ENCODE measurements at places on chromosomes 4 and X.
A peak's percentile ranks its signal among the peaks of the same experiment; 100 is the strongest.

- no peak for ATAC-seq
Measured at GRCh38 chr4:132669786-132670185, 479.3 kb upstream of the PCDH10 start.

GRCh38 chr4:120198411-120198810 lies 131.8 kb upstream of the MAD2L1 start:
- no peak for ATAC-seq

- no peak for ATAC-seq
Measured at GRCh38 chrX:1444561-1445500, 7.9 kb downstream of the ASMTL start.

GRCh38 chr4:76611616-76612207 lies 176.7 kb downstream of the SHROOM3 start:
- no peak for ATAC-seq

DNA sequence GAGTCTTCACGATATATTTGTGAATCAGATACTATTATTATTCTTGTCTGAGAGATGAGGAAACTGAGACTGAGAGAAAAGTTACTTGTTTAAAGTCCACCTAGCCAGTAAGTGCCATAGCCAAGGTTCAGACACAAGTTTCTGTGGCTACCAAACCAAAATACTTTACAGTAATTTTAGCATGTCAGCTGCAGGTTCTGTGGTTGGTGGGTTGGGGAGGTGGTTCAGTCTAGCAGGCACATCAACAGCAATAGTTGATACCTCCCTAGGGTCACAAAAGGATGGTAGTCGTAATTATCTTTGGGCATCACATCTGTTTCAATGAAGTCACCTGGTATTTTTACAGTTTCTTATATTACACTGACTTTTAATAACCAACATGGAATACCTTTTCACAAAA lies 35.6 kb upstream of the EDA2R start:
- no peak for ATAC-seq

DNA sequence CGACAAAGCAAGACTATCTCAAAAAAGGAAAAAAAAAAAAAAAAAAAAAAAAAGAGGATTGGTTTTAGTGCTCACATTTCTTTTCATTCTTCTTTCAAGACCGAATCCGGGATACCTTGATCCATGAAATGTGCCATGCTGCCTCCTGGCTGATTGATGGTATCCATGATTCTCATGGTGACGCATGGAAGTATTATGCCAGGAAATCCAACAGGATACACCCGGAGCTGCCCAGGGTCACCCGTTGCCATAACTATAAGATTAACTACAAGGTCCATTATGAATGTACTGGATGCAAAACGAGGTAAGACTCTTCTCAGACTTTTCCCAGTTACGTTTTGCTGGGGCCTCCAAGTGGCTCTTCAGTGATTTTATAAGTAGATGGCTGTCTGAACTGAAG lies 6.1 kb downstream of the CXCR3 start:
- ATAC-seq = no peak

DNA sequence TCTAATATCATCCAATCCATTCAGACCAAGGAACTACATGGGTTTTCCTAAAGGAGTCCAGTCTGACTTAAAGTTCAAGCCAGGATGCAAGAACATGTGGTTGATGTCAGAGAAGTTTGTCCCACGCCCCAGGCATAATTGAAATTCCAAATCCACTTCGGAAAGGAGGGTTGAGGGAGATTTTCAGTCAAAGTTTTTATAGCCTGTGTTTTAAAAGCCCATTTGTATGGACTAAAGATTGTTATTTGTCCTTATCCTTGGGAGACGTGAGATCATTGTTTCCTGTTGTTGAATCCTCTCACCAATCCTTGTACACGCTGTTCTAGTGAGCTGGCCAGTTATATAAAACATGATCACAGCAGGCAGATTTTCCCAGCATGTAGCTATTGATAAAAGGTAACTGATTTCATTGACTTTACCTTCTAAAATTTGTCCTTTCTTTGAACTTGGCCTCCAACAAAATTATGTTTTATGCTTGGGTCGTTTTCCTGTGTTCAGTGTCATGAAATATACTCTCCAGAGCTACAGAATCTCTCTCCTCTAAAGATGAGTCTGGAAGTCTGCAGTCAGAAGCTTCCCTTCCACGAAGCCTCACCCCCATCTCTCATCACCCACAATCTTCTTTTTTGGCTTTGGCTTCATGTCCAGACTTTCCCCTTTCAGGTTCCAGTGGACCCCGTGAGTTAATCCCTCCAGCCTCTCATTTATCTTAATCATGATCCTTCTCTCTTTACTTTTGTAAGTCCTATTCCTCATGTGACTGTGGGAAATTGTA lies 92.9 kb downstream of the ATP10D start:
- ATAC-seq = no peak

- no peak for ATAC-seq
Measured at GRCh38 chrX:39795605-39796004, 302.2 kb downstream of the BCOR start.

- ATAC-seq = no peak
Measured at GRCh38 chr4:81965454-81965853, 408.3 kb downstream of the HNRNPD start.

DNA sequence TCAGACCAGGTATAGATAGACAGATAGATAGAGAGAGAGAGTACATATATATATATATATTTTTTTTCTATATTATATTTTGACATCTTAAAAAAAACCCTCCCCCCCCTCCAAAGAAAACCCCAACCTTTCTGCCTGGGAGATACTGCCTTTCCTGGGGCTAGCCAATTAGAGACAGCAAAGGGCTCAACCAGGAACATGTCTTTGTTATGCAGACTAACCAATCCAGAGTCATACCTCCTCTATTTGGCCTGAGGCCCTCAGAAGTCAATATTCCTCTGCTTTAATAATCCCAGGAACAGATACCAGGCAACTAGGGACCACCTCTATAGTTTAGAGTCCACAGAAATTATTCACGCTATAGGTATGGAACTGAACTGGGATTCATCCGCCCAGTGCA lies 135.6 kb upstream of the MAD2L1 start:
- no peak for ATAC-seq

DNA sequence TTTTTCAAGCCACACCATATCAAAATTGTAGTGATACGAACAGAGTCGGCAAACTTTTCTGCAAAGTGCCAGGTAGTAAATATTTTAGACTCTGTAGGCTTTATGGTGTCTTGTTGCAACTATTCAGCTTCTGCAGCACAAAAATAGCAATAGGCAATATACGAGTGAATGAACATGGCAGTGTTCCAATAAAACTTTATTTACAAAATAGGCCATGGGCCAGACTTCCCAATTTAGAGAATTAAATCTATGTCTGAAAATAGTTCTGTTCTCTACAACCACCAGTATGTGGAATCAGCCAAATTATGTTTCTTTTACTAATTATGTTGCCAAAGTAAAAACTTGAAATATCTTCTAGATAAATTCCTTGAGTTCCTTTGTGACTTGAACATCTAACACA lies 56.5 kb downstream of the NCAPG start:
- ATAC-seq = no peak

DNA sequence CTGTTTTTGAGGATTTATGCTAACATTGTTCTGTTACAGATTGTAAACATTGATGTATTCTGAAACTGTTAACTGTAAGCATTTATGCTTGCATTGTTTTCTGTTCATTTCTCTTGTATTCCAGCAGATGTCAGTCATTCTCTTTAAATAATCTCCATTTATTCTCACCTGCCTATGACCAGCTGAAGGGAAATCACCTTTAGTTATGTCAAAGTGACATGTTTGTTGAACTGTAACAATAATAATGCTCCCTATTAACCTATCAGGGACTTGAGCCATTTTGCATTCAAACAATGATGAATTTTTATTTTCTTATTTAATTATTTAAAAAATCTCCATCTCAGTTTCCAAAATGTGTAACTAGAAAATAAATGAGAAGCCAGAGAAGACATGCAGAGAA lies 58.0 kb downstream of the SPCS3 start:
- no peak for ATAC-seq

GRCh38 chrX:126124721-126125120 lies 41.4 kb downstream of the DCAF12L2 start:
- ATAC-seq = no peak

GRCh38 chr4:69563424-69563823 lies 67.7 kb upstream of the UGT2B4 start:
- ATAC-seq = no peak

DNA sequence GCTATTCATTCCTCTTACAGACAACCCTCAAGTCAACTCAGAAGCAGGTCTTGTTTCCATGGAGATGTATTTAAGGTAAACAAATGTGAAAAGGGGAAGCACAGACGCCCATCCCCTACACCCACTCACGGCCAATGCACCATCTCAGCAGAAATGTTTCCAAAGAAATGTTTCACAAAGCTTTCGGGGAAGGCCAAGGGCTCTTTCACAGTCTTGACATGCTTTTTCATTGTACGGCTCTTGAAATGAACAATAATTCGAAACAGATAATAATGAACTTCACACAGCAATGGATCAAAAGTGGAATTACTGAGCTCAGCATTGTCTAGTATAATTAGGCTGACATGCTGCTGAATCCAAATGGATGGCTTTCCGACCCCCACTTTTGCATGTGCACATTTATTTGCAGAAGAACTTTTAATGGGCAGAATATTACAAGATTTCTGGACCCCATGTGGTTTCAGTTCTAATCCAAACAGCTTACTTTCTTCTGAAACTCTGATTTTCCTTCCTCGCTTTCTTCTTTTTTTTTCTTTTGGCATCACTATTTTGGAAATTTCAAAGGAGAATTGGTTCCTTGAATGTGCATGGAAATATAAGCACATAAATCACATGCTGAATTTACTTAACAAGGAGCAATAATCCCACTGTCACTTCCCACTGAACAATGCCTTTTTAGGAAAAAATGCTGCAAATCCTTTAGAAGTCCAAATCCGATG lies 160.9 kb downstream of the SMIM20 start:
- peak; percentile 36 for ATAC-seq

DNA sequence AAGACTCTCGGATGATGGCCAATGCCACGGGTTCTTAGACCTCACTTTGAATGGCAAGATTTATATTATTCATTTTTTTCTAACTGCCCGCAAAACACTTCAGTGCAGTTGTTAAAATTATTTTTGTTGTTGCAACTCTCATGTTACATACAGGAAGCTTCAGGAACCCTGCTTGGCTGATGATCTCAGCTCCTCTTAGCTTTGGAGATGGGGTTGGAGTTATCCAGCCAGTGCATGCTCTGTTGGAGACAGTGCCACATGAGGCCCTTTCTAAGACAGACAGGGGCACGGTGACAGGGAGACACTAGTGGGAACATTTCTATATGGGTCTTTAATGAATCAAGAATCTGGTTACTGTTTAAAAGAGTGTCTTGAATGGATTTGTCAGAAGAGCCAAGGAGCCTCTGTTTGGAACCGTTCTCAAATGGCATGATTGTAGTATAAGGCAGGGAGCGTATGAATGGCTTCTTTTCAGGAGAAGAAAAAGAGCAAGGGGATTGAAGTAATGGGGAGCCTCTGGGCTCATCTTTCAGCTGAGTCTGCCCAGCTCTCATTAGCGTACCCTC lies 61.9 kb upstream of the ENPP6 start:
- no peak for ATAC-seq

DNA sequence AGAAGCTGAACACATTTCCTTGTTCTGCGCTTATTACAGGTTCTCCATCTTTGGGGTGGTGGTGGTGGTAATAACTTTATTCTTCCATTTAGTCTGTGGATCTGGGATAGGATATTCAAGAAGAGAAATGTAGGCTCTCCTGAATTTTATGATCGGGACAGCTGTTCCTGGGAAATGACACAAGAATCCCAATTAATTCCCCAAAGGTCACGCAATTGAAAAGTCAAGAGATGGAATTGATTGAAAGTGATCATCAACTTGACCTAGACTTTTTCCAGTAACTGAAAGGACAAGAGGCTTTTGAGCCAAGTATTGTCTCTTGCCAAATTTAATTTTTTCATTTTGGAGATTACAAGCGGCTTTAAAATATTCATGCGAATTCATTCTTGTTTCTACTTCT lies 98.7 kb upstream of the CBLL2 start:
- no peak for ATAC-seq

DNA sequence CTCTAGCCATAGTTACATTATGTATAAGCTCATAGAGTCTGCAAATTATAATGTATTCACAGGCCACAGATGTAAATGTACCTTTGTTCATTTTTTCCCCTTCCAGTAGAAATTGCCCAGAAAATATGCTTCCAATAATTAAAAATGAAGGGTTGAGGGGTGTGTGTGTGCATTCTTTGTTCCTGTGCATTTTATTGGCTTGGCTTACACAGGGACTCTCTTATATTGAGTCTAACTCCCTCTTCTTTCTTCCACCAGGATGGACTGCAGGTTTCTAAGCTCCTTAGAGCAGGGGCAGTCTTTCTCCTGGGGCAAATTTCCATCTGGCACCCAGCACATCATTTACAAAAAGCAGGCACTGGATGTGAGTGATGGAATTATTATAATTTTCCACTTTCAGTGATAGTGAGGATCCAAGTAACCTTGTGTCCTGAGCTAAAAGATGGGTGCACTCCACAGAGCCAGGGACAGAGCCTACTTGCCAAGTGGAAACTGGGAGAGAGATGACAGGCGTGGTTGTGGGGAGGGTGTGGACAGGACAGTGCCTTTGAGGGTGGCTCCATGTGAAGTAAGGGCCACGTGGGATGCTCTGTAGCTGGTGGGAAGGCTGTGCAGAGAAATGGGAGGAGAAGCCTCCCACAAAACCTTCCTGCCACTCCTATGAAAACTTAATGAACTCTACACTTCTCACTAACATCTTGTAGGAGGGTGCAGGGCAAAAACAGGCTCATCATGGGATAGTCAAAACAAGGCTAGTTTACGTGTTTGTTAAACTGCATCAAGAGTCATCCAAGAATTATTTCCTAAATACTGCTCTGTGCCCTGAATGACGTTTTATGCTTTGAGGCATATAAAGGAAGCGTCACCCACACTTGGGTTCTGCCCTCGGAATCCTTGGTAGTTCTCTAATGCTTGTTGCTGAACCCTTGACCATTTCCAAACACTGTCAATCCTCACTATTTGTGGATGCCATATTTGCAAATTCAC lies 16.0 kb downstream of the IGFBP7 start:
- ATAC-seq = no peak

DNA sequence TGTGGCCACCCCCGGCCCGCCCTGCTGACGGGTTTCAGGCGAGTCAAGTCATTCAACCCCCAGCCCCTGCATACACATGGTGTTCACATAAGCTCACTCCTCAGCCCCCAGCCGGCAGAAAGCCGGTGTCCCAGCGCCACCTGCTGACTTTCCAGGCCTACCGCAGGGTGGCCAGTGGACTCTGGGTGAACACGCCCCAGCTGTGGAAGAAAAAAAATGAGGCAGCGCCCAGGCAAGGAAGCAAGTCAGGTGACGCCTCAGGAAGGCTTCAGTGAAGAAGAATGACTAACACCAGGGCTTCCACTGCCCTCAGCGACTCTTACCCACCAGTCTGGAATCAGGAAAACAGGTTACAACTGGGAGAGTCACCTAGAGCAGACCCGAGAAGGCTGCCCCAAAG lies 15.8 kb downstream of the BCAP31 start:
- peak; percentile 63 for ATAC-seq

- ATAC-seq = peak; percentile 14
Measured at GRCh38 chrX:1592470-1593142, 1.2 kb downstream of the AKAP17A start.

- no peak for ATAC-seq
Measured at GRCh38 chr4:108192056-108192455, 23.3 kb upstream of the LEF1 start.

- ATAC-seq = no peak
Measured at GRCh38 chr4:112513971-112514646, 1.9 kb downstream of the NEUROG2 start.

All from activated CD4-positive, CD25-positive, alpha-beta regulatory T cell treated with anti-CD3 and anti-CD28 coated beads, Interleukin-2, amount 50 U/mL, for 24 hours (primary cell).